ENCODE measurements at places on chromosomes 12 and 14. TPM values are rescaled to one million over a fixed set of nuclear protein-coding genes. Genes with fewer than 3 reads are reported as not detected.
A peak's percentile ranks its signal among the peaks of the same experiment; 100 is the strongest.

DNA sequence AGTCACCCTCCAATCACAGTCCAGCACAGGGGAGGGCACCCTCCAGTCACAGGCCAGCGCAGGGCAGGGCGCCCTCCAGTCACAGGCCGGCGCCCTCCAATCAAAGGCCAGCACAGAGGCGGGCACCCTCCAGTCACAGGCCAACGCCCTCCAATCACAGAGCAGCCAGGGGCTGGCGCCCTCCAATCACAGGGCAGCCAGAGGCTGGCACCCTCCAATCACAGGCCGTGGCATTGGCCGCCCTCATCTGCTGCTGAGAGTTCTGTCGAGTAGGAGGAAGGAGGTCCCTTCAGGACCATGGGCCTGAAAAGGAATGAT is 26.6 kb downstream of the DDX51 start:
- DNase-seq: no peak

Gene ITGB7
- not detected for total RNA-seq

Gene GZMB
- not detected for total RNA-seq

DNA sequence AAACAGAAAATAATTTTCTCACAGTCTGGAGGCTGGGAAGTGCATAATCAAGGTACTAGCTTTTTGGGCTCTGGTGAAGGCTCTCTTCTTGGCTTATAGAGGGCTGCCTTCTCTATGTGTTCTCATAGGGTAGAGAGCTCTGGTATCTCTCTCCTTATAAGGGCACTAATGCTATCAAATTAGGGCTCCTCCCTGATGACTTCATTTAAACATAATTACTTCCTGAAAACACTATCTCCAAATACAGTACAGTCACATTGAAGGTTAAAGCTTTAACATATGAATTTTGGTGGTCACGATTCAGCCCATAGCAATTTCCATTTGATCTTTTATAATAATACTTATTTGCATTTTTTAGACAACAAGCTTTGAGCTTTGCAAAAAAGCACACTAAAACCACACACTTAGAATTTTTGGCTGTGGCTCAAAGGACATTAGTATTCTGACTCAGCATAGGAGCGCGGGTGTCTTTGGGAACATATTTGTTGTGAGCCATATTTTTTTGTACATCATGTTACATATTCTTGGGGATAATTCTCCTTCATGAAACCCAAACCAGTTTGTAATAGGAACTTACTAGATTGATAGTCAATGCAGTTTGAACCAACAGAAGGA is 808.1 kb upstream of the FBXO33 start:
- no peak for DNase-seq

GRCh38 chr14:91204657-91205056 is 39.8 kb downstream of the GPR68 start:
- DNase-seq: no peak

- no peak for DNase-seq
Measured at GRCh38 chr12:113246478-113247122, 25.3 kb downstream of the TPCN1 start.

- DNase-seq: no peak
Measured at GRCh38 chr12:62907078-62907477, 27.9 kb downstream of the PPM1H start.

- peak; percentile 68 for DNase-seq
Measured at GRCh38 chr14:50599700-50600444, 39.9 kb downstream of the ATL1 start.

Gene HOTAIR
- total RNA-seq: 7.0 TPM

- no peak for DNase-seq
Measured at GRCh38 chr12:45634273-45634917, 95.1 kb upstream of the ARID2 start.

Gene SMOC1
- total RNA-seq: 0.06 TPM

- no peak for DNase-seq
Measured at GRCh38 chr12:121489874-121490273, 90.0 kb downstream of the RNF34 start.

DNA sequence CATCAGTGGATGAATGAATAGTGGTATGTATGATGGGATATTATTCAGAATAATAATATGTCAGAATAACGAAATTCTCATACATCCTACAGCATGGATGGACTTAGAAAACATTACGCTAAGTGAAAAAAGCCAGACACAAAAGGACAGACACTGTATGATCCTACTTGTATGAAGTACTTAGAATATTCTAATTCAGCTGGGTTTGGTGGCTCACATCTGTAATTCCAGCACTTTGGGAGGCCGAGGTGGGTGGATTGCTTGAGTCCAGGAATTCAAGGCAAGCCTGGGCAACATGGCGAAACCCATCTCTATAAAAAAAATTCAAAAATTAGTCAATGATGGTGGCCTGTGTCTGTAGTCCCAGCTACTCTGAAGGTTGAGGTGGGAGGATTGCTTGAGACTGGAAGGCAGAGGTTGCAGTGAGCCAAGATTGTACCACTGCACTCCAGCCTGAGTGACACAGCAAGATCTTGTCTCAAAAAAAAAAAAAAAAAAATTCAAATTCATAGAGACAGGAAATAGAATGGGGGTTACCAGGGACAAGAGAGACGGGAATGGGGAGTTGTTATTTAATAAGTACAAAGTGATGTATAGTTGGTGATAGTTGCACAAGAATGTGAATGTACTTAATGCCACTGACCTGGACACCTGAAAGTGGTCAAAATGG is 132.3 kb downstream of the CHST11 start:
- DNase-seq: no peak

Gene ATF7
- total RNA-seq: 14.2 TPM

Gene PNP
- total RNA-seq: 54.8 TPM

- DNase-seq: no peak
Measured at GRCh38 chr12:10941916-10942607, 3.0 kb upstream of the TAS2R14 start.

GRCh38 chr14:94601884-94602391 is 10.3 kb upstream of the SERPINA3 start:
- peak; percentile 77 for DNase-seq

Gene C3AR1
- total RNA-seq: 1.5 TPM

- DNase-seq: no peak
Measured at GRCh38 chr12:85350356-85350755, 70.3 kb downstream of the ALX1 start.

- DNase-seq: no peak
Measured at GRCh38 chr14:63555572-63555971, 12.4 kb upstream of the PPP2R5E start.
